Kidney (tissue), 22 donors: ENCODE measurements at places on chromosomes 11 and 22. TPM values are rescaled to one million over a fixed set of nuclear protein-coding genes. Genes with fewer than 3 reads are reported as not detected.
A peak's percentile ranks its signal among the peaks of the same experiment; 100 is the strongest.

The CFAP300 gene
- total RNA-seq, result 8.2 TPM

The CERK gene
- 28.2 TPM for total RNA-seq

The TUBA8 gene
- total RNA-seq, result 1.1 TPM

GRCh38 chr11:32870676-32871075 is 21.9 kb upstream of the QSER1 start:
- DNase-seq, result peak; percentile 9

- no peak for DNase-seq
Measured at GRCh38 chr11:93988455-93988854, 32.7 kb upstream of the HEPHL1 start.

DNA sequence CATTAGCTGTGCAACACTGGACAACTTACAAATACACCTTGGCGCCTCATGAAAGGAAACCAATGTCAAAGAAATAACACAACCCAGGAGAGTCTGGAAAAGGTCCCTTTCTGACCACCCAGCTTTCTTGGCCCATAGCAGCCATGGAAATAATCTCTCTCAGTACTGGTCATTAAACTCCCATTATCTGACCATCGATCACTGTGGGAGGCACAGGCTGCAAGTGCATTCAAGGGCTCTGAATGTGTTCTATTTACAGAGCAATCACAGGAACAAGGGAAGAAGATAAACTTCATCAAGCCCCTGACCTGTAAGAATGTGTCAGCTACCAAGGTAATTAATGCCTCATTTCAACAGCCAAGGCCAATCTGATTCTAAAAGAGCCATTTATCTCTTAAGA is 40.1 kb downstream of the CTSC start:
- peak; percentile 21 for DNase-seq

- DNase-seq, result no peak
Measured at GRCh38 chr11:45246241-45246640, 39.9 kb downstream of the SYT13 start.
